ENCODE measurements at places on chromosomes 4 and X.

GRCh38 chr4:24885342-24885741, 27.5 kb downstream of the CCDC149 start:
- DNase-seq: no peak
- no peaks in the 10 kb centered on the region for H3K36me3 ChIP-seq
- no peaks in the 10 kb centered on the region for H3K4me1 ChIP-seq
- H3K27ac ChIP-seq: no peak overlapping the region

GRCh38 chrX:139795196-139795595, 87.2 kb upstream of the MCF2 start:
- peaks cover 10% of the 10 kb centered on the region for H3K4me1 ChIP-seq
- no peak overlapping the region for H3K4me3 ChIP-seq
- H3K27ac ChIP-seq: peak overlapping the region; percentile 41
- H3K36me3 ChIP-seq: peaks cover 10% of the 10 kb centered on the region
- H3K27me3 ChIP-seq: no peaks in the 10 kb centered on the region
- no peak for DNase-seq

DNA sequence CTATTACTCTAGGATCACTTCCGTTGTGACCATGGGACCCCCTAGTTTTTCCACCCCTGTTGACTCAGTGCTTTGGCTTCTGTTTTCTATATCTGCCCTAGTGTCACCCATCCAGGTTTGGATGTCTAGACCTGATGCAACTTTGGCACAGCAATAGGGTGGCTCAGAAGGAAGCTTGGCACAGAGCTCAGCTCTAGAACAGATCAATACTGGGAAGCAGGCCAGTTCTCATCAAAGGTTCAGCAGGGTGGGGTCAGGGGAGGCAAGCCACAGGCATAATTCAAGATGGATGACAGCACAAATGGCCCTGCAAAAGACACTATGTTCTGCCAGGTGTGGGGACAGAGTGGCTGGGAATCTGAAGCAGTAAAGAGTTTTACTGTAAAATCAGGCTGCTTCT, 74.2 kb upstream of the EGFL6 start:
- DNase-seq: no peak
- H3K4me3 ChIP-seq: no peak overlapping the region
- no peak overlapping the region for H3K27ac ChIP-seq
- H3K27me3 ChIP-seq: no peaks in the 10 kb centered on the region
- no peaks in the 10 kb centered on the region for H3K36me3 ChIP-seq

DNA sequence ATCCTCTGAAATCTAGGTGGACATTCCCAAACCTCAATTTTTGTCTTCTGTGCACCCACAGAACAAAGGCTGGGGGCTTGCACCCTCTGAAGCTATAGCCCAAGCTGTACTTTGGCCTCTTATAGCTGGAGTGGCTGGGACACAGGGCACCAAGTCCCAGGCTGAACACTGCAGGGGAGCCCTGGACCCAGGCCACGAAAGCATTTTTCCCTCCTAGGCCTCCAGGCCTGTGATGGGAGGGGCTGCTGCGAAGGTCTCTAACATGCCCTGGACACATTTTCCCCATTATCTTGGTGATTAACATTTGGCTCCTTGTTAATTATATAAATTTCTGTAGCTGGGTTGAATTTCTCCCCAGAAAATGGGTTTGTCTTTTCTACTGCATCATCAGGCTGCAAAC, 27.9 kb downstream of the F8A1 start:
- H3K27me3 ChIP-seq: peaks cover 10% of the 10 kb centered on the region
- no peak for DNase-seq
- no peak overlapping the region for H3K4me3 ChIP-seq

DNA sequence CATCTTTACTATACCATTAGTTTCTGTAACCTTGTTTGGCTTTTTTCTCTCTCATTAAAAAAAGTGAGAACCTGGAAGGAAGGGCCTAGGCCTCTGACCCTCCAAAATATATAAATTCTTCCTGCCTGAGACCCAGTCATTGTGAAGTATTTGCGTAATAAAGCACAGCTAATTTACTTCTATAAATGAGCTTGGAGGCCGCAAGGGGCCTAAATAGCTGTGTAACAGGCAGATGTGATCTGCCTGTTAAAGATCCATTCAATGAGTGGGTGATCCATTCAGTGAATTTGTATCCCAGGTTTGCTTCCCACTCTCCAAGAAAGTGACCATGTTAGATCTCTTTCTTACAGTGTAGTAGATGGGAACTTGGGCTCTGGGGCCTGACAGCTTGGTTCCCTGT, 595 bp upstream of the PYURF start:
- no peak for DNase-seq
- peaks cover 20% of the 10 kb centered on the region for H3K4me1 ChIP-seq
- H3K36me3 ChIP-seq: peaks cover 2% of the 10 kb centered on the region
- H3K27ac ChIP-seq: peak overlapping the region; percentile 90
- H3K4me3 ChIP-seq: peak overlapping the region; percentile 94

GRCh38 chr4:107791902-107792301, 32.8 kb upstream of the SGMS2 start:
- DNase-seq: no peak
- no peaks in the 10 kb centered on the region for H3K36me3 ChIP-seq
- H3K27me3 ChIP-seq: peaks cover 5% of the 10 kb centered on the region
- H3K4me3 ChIP-seq: no peak overlapping the region
- H3K27ac ChIP-seq: no peak overlapping the region

DNA sequence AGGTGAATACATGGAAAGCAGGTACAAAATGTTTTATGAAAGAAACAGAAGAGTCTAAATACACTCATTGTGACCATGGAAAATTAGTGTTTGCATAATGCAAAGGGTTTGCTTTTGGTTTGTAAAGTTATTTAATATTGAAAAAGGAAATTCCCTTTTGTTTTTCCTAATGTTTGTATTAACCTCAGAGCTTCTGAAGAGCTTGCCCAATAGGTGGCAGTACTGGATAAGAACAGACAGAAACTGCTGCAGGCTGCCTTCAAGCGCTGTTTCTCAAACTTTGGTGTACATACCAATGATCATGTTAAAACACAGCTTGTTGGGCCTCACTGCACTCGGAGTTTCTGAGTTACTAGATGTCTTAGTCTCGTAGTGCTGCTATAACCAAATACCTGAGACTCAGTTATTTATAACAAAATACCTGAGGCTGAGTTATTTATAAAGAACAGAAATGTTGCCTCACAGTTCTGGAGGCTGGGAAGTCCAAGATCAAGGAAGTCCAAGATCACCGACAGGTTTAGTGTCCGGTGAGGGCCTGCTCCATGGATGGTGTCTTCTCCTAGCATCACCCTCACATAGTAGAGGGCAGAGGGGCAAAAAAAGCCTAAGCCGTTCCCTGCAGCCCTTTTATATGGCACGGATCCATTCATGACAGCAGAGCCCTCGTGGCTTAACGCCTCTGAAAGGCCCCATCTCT, 54.2 kb downstream of the SUPT20HL2 start:
- no peak overlapping the region for H3K27ac ChIP-seq
- H3K4me1 ChIP-seq: peaks cover 7% of the 10 kb centered on the region
- DNase-seq: no peak
- H3K36me3 ChIP-seq: peaks cover 1% of the 10 kb centered on the region
- H3K27me3 ChIP-seq: peaks cover 6% of the 10 kb centered on the region
- H3K4me3 ChIP-seq: no peak overlapping the region

DNA sequence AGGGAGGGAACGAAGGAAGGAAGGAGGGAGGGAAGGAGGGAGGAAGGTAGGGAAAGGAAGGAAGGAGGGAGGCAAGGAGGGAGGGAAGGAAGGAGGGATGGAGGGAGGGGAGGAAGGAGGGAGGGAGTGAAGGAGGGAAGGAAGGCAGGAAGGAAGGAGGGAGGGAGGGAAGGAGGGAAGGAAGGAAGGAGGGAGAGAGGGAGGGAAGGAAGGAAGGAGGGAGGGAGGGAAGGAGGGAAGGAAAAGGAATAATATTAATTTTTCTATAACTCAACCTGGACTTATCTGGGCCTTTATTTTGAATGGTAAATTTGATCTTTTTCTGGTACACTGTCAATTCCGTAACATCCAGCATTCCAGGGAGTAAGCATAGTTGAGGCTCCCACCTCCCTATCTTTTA, 244.2 kb downstream of the SPRY1 start:
- H3K36me3 ChIP-seq: peaks cover 2% of the 10 kb centered on the region
- H3K4me3 ChIP-seq: no peak overlapping the region
- H3K4me1 ChIP-seq: no peaks in the 10 kb centered on the region
- H3K27me3 ChIP-seq: peaks cover 6% of the 10 kb centered on the region

DNA sequence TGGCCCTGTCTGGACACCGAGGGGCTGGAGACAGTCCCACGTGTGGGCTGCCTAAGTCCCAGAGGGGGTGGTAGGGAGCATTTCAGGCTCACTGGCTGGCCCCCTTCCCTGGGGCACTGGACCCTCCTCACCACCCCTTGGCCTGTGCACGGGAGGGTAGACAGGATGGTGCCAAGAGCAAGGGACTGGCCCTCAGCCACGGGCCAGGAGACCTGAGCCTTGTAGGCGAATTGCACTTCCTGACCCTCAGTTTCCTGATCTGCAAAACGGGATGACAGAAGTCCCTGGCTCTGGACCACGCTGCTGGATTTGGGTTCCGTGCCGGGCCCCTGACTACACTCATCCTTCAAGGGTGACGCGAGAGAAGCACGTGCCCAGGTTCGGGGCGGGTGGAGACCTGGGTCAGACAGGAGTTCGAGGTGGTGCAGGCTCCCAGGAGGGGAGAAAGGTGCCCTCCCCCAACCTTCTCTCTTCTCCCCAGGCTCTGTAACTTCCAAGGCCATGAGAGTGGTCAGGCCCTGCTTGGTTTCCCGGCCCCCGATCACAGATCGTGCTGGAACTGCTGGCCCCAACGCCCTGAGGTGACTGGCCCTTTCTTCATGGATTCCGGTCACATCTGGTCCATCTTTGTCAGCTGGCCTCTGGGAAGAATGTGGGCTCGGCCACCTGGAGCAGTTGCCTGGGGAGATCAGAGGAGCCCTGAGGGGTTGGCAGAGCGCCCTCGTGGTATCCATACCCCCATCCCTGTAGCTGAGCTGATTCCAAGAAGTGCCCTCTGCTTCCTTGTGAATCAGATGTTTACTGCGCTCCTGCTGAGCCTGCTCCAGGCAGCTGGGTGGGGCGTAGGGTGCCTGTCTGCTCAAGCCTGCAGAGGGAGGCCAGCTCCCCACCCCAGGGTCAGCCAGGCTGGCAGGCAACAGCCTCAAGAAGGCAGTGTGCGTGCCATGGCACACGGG, 3.3 kb downstream of the SH3BP2 start:
- H3K27me3 ChIP-seq: no peaks in the 10 kb centered on the region
- H3K36me3 ChIP-seq: no peaks in the 10 kb centered on the region
- no peak for DNase-seq
- no peak overlapping the region for H3K27ac ChIP-seq
- no peak overlapping the region for H3K4me3 ChIP-seq

- H3K4me1 ChIP-seq: peaks cover 8% of the 10 kb centered on the region
- peaks cover 5% of the 10 kb centered on the region for H3K36me3 ChIP-seq
- H3K27me3 ChIP-seq: peaks cover 9% of the 10 kb centered on the region
- no peak for DNase-seq
- no peak overlapping the region for H3K27ac ChIP-seq
These were observed 29.5 kb downstream of the ABLIM2 start for GRCh38 chr4:8129136-8129535.

- no peak overlapping the region for H3K27ac ChIP-seq
- no peak overlapping the region for H3K4me3 ChIP-seq
- no peak for DNase-seq
- H3K4me1 ChIP-seq: no peaks in the 10 kb centered on the region
- H3K27me3 ChIP-seq: no peaks in the 10 kb centered on the region
These were observed 189.2 kb downstream of the GPM6A start for GRCh38 chr4:175622887-175623286.

DNA sequence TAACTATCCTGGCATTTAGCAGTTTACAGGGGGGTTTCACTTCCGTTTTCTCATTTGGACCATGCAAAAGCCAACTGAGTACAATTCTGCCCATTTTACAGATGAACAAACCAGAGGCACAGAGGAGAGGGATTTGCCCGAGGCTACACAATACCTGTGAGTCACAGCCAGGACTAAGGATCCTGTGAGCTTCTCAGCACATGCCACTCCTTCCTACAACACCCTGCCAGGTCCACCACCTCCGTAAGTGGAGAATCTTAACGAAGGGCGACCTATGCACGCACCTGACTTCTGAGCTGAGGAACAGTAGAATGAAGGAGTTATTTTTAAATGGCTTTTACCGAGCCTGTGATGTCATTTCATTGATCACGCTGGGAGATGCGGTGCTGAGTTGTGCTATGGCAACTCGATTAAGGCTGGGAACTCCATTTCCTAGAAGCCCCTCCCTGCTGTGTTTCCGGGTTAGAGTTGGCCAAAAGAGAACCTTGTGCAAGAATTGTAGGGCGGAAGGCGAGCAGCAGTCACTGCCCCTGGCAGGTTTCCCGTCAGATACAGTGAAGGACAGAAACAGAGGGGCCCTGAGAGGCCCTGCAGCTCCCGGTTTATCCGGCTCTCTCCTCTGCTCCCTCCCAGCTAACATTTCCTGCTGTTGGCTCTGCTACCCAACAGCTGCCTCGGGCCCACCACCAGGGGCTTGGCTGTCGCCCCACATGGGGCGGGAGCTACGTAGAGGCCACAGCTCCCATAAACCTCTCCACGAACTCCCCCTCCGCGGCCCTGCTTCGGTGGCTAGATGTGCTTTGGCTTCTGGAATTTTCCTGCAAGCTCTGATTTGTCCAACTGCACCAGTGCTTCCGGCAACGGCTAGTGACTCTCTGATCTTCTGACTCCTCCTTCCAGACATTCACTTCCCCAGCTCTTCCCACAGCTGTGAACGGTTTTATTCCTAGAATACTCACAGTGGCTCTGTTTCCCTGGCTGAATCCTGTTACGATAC, 75.1 kb upstream of the USP9X start:
- H3K36me3 ChIP-seq: no peaks in the 10 kb centered on the region
- H3K4me3 ChIP-seq: peak overlapping the region; percentile 68
- peak; percentile 15 for DNase-seq
- H3K4me1 ChIP-seq: peaks cover 14% of the 10 kb centered on the region
- peaks cover 12% of the 10 kb centered on the region for H3K27me3 ChIP-seq

GRCh38 chr4:161949946-161950725, 213.7 kb downstream of the FSTL5 start:
- H3K4me1 ChIP-seq: no peaks in the 10 kb centered on the region
- no peaks in the 10 kb centered on the region for H3K36me3 ChIP-seq
- H3K4me3 ChIP-seq: no peak overlapping the region
- H3K27ac ChIP-seq: no peak overlapping the region

DNA sequence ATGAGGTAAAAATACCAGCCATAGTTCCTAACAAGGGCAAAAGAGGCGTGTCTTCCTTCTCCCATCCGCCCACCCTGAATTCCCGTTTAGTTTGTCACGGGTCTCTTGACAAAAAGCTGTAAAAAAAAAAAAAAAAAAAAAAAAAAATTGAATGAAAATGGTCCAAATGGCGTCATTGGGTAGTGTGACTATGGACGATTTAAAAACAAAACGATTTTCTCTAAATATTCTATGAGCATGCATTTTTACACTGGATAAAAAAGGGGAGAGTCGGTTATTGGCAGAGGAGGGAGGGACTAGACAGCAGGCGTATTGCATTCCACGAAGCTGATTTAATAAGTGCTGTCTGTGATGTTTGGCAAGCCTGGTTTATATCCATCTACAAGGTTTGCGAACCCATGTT, at the start of gene FAM133A:
Gene FAM133A (plus strand): TSS at position 338 of the 403 bp plus-strand sequence. CDS start 35,214 bp downstream, outside the sequence.
- H3K27me3 ChIP-seq: no peaks in the 10 kb centered on the region
- no peak for DNase-seq
- H3K27ac ChIP-seq: no peak within 1 kb of the TSS
- H3K4me1 ChIP-seq: peaks cover 5% of the 10 kb centered on the region
